ENCODE measurements at places on chromosomes 6 and 20.

- no peak for DNase-seq
These were observed 263.0 kb downstream of the FOXC1 start for GRCh38 chr6:1872649-1873131.

DNA sequence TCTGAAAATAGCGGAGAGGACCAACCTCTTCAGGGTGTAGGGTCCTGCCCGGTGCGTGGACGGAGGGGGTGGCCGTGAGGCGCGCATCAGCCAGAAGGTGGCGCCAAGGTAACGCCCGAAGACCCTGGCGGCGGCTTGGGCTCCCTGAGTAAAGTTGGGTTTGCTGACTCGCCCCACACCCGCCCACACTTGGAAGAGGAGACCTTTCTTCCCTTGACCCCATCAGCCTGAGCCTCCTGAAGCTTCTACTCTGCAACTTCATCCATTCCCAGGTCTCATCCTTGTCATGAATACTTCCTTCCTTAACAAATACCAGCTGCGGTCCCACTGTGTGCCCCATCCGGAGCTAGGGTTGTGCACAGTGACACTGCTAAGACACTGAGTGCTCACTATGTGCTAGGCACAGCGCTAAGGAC, 14.6 kb downstream of the CD40 start:
- DNase-seq: peak; percentile 44

DNA sequence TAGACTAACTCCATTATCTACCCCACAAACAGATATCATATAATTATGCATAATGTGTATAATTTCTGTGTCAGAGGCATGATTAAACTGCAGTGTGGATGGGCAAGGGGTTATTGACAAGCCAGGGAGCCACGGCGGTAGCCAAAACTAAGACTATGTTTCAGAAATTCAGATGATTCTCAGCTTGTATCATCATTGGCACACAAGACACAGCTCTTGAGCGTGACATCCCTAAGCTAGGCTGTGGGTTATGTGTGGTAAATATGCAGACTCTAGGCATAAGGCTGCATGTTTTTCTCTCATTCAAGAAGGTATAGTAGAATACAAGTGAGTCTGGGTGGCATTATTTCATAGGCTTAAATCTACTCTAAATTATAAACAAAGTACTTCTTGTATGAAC, 154.3 kb downstream of the KLHL32 start:
- no peak for DNase-seq

DNA sequence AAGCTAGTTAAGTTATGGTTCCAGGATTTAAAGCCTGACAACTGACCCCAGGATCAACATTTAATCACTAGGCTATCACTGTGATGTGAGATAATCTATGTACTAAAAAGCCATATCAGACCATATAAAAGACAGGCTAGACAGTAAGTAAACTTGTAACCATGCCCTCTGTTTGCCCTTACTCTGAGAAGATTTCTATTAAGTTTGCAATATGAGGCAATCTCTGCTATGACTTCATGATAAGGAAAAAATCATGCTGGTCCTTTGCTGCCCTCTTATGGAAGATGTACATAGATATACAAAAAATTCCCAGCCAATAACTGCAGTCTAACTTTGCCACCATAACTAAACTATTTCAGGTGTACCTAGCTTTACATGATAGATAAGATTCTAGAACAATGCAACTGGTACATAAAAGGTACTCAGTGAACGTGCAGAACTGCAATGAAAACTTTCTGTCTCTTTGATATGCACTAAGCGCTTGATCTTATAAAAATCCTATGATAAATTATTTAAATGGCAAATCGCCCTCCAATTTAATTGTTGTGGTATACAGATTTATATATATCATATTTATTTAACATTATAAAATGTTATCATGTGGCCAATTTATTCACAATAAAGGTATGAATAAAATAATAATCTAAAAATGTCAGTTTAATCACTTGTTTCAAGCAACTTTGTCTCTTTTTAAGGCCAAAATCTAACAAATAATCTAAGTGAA, 70.5 kb downstream of the FAM217A start:
- no peak for DNase-seq

DNA sequence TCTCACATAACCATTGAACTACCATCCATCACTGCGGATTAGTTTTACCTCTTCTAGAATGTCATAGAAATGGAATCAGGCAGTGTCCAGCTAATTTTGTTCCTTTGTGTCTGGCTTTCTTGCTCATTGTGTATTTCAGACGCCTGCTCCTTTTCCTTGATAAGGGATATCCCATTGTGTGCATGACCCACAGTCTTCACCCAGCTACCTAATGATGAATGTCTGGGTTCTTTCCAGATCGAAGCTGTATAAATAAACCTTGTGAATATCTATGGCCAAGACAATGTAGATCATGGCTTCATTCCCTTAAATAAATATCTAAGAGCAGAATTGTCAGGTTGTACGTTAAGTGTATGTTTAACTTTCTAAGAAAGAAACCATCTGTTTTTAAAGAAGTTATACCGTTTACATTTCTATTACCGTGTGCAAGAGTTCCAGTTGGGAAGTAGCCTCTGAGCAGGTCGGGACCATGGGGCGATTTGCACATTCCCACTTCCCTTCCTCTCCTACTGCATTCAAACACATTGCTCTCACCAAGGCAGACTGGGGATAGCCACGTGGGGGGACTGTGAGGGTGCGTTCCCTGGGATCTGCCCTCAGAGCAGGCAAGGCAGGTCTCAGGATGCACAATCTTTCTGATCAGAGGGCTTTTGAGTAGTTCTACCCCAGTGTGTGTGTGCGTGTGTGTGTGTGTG, 13.1 kb downstream of the CD93 start:
- DNase-seq: no peak

DNA sequence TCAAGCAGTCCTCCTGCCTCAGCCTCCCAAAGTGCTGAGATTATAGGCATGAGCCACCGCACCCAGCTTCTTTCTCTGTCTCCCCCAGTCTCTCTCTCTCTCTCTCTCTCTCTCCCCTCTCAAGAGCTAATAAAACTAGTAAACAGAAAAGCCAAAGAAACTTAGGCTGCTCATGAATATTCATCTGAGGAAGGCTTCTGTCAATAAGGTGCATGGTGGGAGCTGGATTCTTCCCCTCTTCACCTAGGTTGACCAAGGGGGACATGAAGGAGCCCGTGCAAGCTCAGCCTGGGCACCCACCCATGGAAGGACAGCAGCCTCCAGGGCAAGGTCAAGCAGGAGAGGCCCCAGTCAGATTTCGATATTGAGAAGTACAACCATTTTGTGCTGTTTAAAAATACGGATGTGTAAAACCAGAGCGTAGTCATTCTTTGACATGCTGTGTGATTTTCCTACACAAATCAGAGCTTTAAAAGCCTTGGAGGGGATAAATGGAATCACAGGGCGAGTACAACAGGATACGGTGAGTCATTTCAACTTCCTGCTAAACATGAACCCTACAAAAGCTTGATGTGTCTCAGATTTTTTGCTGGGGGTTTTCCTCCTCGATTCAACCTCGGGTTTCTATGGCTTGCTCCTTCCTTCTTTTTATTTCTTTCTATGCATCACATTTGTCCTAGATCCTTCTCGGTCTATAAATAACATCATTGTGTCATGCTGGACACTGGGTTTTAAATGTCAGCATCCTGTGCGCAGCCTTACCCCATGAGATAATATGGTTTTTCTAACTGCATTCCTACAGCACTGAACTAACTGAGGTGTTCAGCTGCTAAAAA, 368.9 kb upstream of the JARID2 start:
- DNase-seq: no peak

Measured in activated CD4-positive, alpha-beta T cell treated with anti-CD3 and anti-CD28 coated beads for 1 hour (primary cell).